ENCODE measurements at places on chromosomes 7 and 10.

DNA sequence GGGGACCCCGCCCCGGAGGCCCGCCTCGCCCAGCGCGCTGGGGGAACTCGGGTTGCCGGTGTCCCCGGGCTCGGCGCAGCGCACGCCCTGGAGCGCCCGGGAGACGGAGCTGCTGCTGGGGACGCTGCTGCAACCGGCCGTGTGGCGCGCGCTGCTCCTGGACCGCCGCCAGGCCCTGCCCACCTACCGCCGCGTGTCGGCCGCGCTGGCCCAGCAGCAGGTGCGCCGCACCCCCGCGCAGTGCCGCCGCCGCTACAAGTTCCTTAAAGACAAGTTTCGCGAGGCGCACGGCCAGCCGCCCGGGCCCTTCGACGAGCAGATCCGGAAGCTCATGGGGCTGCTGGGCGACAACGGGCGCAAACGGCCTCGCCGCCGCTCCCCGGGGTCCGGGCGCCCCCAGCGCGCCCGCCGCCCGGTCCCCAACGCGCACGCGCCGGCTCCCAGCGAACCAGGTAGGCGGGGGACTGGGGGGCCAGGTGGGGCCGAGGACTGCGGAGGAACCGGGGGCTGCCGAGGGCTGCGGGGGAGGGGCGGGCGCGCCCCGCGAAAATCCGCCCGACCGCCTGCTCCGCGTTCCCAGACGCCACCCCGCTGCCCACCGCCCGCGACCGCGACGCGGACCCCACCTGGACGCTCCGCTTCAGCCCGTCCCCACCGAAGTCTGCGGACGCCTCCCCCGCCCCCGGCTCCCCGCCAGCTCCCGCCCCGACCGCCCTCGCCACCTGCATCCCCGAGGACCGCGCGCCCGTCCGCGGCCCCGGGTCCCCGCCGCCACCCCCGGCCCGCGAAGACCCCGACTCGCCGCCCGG lies 574 bp downstream of the UTF1 start:
- DNase-seq: no peak

DNA sequence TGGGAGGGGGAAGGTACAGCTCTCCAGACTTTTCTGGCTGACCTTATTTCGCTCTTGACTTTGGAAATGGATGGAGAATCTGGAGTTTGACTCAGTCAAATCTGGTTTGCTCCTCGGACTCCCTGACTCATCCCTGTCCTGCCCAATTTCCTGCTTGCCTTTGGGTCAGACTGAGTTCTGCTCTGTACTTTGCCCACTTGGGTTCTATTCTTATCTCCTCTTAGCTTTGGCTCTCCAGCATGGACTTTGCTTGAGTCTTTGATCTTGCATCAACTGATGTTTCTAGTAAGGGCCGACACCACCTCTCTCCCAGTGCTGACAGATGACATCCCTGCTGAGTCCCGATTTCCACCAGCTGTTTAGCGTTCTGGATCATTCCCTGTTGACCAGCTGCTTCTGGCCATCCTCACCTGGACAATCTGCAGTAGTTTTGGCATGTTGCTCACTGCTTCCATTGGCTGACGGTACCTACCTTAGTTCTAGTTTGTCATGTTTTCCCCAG lies 335.3 kb downstream of the SUGCT start:
- DNase-seq: no peak

DNA sequence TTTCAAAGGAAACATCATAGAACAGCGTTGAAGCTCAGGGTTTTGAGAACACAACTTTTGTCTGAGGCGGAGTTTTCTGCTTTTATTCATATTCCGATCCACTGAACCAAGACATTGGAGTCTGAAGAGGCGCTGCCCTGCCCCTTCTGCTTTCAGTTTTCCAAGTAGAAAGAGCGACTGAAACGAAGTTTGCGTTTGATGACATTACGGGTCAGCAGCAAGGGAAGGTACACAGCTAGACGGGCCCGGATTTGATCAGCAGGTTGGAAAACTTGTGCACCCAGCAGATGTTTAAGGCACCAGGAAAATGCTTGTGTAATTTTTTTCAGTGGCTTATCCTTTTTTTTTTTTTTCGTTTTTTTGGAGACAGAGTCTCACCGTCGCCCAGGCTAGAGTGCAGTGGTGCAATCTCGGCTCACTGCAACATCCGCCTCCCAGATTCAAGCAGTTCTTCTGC lies 720 bp downstream of the SUN1 start:
- DNase-seq: no peak

DNA sequence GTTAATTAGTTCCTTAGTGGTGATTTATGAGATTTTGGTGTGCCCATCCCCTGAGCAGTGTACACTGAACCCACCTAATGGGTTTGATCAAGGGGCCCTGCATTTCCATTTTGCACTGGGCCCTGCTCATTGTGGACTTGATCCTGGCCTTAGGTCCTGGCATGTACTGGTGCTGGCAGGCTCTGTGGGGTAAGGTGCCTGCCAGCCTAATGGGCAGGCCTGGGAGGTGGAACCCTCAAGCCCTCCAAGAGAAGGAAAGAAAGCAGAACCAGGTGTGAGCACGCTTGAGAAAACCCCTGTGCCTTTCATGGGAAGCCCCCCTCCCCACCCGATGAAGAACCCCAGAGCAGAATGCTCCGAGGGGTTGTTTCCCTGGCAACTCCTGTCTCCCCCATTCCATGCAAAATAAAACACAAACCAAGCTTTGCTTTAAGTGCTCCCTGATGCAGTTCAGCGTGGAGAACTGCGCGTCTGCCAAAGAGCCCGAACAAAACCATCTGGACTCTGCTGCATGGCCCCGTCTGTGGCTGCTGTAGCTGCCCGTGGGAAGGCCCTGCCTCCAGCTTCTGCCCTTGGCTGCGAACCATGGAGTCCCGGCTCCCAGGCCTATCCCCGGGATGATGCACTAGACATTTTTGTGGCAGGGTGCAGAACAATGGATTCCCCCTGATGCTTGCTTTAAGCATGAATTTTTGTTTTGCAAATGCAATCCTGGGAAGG lies 123.3 kb downstream of the PRPF18 start:
- DNase-seq: no peak
